ENCODE measurements at places on chromosomes 12 and 14.

- DNase-seq: no peak
Observed at GRCh38 chr12:125186471-125187147, 121.4 kb downstream of the AACS start.

- DNase-seq: no peak
Observed at GRCh38 chr12:106018286-106018685, 120.5 kb downstream of the NUAK1 start.

- DNase-seq: no peak
Observed at GRCh38 chr14:100591453-100592371, 4.5 kb upstream of the BEGAIN start.

GRCh38 chr14:63276492-63277342 lies 42.0 kb downstream of the GPHB5 start:
- DNase-seq: no peak

- no peak for DNase-seq
Observed at GRCh38 chr14:36981832-36982529, 190.4 kb downstream of the SLC25A21 start.

DNA sequence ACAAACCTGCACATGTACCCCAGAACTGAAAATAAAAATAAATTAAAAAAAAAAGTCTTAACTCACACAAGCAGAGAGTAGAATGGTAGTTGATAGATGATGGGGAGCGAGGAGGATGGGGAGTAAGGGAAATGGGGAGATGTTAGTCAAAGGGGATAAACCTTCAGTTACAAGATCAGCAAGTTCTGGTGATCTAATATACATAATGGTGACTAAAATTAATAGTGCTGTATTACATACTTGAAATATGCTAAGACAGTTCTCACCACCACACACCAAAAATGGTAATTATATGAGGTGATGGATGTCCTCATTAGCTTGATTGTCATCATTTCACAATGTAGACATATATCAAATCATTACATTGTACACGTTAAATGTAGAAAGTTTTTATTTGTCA lies 3.2 kb upstream of the C12orf42 start:
- DNase-seq: no peak

All from stimulated activated CD8-positive, alpha-beta memory T cell treated with anti-CD3 and anti-CD28 coated beads, Interleukin-15, amount 100 ng/mL, for 1 hour (primary cell).